ENCODE measurements at places on chromosomes 1 and 21.

DNA sequence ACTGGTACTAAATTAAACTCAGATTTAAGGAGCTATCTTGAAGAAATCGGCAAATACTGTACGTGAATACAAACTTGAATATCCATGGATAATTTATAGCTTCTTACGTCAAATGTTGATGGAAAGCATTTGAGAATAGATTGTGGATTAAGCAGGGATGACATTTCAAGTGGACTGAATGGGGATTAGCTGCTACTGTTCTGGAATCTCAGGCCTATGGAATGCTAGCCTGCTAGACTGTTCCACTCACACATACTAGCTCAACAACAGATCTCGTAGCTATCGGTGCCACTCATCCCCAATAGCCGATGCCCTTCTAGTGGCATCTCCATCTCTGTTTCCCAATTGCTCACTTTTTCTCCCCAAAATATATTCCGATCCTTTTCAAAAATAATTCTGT lies 62.0 kb upstream of the USP25 start:
- DNase-seq: no peak

- no peak for DNase-seq
These were observed 1.1 kb upstream of the RAP1GAP start for GRCh38 chr1:21670059-21670881.

- DNase-seq: no peak
These were observed 178.5 kb downstream of the ZC3H11B start for GRCh38 chr1:219434285-219434922.

- no peak for DNase-seq
These were observed 523.4 kb downstream of the PTBP2 start for GRCh38 chr1:97245026-97245425.

DNA sequence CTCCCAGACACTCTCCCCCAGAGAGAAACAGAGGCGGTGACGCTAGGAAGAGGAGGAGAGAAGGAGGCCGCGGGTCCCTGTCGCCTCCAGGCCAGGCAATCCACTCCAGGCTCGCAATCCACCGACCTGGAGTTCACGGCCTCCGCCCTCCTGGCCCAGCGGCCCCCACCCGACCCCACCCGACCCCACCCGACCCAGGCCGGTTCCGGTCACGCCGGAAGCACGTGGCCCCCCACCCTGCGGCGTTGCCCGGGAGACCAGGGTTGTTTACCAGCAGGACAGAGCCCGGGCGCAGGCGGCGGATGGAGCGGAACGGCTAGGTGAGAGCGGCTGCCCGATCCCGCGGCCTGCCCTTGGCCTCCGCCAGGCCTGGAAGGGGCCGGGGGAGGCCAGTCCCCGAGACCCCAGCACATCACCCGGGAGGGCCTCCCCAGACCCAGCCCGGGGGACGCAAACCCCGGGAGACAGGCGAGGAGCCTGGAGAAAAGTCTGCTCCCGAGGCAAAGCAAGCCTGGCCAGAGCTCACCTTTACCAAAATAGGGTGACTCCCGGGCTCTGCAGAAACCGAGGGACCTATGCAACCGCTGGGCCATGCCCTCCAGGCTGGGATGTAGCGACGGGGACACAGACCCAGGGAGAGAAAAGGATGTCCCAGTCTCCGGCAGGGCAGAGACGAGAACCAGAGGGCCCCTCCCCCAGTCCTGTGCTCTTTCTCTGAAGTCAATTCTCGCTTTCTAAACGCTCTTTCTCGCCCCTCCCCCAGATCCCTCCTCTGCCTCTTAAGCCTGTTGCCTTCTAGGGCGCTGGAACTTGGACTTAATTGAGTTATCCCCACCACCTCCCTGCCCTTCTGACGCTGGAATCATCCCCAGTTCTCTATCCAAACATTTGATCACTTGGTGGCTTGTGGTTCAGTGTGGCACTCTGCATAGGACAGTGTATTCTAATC lies at the start of the genes PLA2G2C and UBXN10:
TSS of gene PLA2G2C (minus strand) at position 685 of the 949 bp plus-strand sequence. CDS start 9,155 bp downstream, outside the sequence.
TSS of gene UBXN10 (plus strand) at position 263 of the 949 bp plus-strand sequence. CDS start 4,466 bp downstream, outside the sequence.
- DNase-seq: peak; percentile 37

- no peak for DNase-seq
These were observed 915 bp downstream of the CDC20 start for GRCh38 chr1:43359696-43360095.

GRCh38 chr1:106225403-106225802 lies 831.1 kb upstream of the PRMT6 start:
- no peak for DNase-seq

GRCh38 chr1:163744301-163744887 lies 422.6 kb downstream of the NUF2 start:
- no peak for DNase-seq

- DNase-seq: no peak
These were observed 56.8 kb downstream of the ECE1 start for GRCh38 chr1:21233490-21233889.

DNA sequence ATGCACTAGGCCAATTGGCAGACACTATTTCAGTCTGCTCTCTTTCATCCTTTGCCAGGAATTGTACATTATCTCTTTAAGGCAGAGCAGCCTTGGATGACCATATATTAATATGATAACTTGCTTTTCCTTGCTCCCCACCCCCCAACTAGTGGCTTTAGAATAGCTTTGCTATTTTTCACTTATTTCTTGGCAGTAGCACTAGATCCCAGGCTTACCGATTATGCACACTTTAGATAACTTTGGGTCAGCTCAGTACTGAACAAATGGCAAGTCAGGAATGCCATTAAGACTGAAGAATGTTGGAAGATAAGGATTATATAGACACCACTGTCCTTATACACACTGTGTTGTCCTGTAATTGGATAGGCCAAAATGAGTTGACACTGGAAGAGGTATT lies 146.4 kb downstream of the FGGY start:
- DNase-seq: no peak

GRCh38 chr1:107941531-107941930 lies 23.4 kb downstream of the VAV3 start:
- no peak for DNase-seq

DNA sequence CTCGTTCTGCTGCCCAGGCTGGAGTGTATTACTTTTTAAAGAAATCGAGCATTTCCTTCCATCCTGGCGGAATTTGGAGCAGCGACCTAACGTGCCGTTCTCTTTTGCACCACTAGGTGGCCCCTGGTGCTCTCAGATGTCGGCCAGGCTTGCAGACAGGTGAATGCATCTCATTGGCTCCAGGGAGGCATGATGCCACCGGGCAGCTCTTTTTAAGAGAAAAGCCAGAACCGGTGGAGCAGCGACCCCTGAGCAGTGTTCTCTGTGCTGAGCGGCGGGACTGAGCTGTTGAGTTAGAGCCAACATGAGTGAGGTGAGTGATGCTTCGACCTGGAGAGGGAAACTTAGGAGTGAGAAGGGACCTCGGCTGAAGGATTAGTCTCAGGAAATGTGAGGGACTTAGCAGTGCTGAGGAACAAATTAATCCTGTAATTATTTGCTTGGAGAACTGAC lies at the start of gene PCP4:
TSS of gene PCP4 (plus strand) at position 241 of the 453 bp plus-strand sequence. CDS start at position 305, 64 bp downstream.
- peak; percentile 48 for DNase-seq

DNA sequence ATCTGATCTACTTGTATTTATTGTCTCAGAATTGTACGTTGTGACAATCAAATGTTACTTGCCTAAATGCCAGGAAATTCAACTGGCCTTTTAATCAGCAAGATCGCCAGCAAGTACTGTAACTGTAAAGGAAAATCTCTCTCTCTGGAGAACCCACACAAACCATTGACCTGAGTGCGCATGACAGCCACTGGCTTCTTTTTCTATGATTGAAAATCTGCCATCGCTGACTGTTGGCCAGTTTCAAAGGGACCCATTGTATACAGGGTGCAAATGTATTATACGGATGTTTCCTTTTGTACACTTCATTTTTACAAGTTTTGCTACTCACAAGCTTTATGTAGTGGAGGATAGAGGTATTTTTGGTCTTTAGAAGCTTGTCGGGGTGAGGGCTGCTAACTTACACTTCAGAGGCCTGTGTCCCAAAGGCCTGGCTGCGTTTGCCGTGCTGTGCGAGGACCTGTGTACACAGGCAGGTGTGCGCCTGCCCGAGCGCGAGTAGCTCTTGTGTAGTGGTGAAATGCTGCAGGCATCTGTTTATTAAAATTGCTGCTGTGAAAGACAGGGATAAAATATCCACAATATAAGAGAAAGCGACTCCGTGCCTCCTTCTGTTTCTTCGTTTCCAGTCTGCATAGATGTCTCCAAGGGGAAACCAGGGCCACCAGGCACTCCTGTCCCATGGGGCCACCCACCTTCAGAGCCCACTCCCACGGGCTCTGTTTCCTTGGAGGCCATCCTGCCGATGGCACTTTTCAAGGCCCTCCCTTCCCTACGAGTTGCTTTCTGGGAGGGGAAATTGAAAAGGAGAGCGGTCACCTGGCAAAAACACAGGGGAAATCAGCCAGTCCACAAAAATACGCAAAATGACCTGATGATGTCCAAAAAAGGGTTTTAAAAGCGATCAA lies 25.3 kb upstream of the TRAPPC10 start:
- peak; percentile 9 for DNase-seq

- DNase-seq: no peak
These were observed 30.0 kb downstream of the SLC27A3 start for GRCh38 chr1:153805042-153805745.

DNA sequence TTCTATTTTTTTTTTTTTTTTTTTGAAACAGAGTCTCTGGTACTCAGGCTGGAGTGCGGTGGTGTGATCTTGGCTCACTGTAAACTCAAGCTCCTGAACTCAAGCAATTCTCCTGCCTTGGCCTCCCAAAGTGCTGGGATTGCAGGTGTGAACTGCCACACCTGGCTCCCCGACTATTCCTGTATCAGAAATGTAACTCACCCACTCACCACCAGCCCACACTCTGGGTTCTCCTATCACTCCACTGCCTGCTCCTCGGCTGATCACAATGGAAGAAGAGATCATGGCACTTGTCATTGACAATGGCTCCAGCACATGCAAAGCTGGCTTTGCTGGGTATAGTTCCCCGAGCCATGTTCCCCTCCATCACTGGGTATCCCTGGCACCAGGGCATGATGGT lies 15.9 kb downstream of the RABIF start:
- no peak for DNase-seq

DNA sequence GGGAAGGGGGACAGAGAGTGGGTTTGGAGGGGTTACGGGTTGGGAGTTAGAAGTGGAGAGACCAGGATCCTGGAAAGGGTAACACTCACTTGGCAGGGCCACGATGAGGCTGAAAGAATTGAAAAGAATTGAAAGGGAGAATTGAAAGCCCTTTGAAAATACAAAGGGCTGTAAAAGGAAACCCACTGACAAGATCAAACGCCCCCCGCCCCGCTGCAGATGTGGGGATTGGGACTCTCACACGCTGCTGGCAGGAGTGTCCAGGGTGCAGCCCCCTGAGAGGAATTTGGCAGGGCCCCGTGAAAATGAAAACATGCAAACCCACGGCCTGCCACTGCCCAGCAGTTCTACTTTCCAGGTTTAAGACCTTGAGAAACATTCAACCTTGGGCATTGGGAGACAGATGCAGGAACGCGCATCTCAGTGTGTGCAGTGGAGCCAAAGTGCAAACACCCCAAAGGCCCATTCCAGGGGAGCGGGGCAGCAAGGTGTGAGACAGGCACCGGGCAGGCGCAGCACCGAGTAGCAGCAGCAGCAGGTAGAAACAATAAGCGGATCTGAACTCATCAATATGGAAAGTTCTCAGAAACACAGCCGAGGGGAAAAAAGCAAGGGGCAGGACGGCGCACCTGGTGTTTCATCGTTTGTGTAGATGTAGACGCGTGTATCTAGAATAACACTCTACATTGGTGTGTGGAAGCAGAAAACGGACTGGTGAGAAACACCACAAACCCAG lies 8.3 kb upstream of the TNFRSF1B start:
- no peak for DNase-seq

- DNase-seq: no peak
These were observed 4.5 kb upstream of the ANKRD13C start for GRCh38 chr1:70358921-70359564.

DNA sequence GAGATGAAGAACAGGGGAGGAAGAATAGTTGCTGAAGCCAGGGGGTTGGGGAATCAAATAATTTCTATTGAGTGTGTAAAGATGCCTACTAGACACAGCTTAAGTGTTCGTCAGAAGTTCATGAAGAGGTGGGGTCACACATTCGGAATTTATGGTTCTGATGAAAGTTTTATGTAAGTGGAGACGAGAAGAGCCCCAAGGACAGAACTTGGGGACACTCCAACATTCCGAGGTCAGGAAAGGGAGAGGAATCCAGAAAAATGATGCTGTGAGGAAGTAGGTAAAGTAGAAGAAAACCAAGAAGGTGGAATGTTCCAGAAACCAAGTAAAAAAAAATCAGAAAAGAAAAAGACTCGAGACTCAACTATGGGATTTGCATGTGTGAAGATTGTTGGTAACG lies 272.5 kb downstream of the SIPA1L2 start:
- no peak for DNase-seq

- DNase-seq: no peak
These were observed 136.6 kb upstream of the GFI1 start for GRCh38 chr1:92623187-92623778.

- DNase-seq: no peak
These were observed 105.7 kb upstream of the COL6A1 start for GRCh38 chr21:45875881-45876280.

DNA sequence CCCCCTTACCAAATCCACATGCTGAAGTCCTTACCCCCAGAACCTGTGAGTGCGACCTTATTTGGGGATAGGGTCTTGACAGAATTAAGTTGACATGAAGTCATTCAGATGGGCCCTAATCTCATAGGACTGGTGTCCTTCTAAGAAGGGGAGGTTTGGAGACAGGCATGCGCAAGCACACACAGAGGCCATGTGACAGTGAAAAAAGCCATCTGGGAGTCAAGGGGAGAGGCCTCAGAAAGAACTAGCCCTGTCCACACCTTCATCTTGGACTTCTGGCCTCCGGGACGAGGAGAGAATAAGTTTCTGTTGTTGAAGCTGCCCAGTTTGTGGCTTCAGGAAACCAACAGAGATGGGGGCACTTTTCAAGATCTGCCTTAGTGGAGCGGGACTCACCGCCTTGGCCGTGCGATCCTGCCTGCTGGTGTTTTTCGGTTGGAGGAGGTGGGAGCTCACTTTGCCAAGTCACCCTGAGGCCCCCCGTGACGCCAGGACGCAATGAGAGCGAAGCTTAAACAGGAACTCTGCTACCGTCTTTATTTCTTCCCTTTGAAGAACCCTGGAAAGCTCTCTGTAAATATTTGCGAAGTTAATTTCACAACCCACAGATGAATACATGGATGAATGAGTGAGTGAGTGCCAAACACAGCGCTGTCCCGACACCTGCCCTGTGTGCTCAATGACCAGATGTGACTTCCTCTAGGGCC lies 42.5 kb upstream of the C1orf174 start:
- DNase-seq: peak; percentile 89

DNA sequence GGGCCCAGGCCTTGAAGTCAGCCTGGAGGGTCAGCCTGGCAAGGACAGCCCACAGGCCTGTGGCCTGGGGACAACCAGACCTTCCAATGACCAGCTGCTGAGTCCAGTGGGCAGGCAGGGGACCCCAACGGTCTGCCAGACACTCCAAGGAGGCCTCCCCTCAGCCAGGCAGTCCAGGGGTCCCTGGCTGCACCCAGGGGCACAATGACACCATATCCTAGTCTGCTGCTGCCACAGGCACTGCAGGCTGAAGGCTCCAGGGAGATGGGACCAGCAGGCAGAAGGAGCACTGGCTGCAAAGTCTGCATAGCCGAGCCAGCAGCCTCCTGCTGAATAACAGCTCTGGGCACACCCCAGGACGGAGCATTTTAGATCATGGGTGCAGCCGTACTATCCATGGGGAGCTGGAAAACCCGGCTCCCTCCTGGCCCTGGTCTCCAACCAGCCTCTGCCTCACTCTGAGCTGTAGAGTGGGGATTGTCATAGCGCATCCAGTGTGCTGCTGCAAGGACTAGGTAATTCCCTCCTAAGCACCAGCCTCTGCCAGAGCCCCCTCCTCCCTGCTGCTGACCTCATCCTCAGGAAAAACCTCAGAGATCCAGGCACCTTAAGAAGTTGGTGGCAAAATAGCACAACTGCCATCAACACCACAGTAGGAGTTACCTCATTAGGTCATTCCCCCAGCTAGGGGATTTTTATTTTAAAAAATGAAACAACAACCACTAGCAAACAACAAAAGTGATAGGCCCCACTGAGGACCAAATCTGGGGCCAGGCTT lies 4.8 kb upstream of the LAPTM5 start:
- no peak for DNase-seq
